Thymus (tissue), 14 donors: ENCODE measurements at places on chromosomes 6 and 20. TPM values are rescaled to one million over a fixed set of nuclear protein-coding genes. Genes with fewer than 3 reads are reported as not detected.
A peak's percentile ranks its signal among the peaks of the same experiment; 100 is the strongest.

Gene TMEM74B
- 0.47 TPM for total RNA-seq

- DNase-seq: no peak
Measured at GRCh38 chr20:49420292-49420691, 62.2 kb downstream of the KCNB1 start.

- no peak for DNase-seq
Measured at GRCh38 chr6:34919651-34920050, 30.6 kb downstream of the ANKS1A start.

GRCh38 chr6:37566111-37566949 is 66.6 kb upstream of the CCDC167 start:
- peak; percentile 81 for DNase-seq

DNA sequence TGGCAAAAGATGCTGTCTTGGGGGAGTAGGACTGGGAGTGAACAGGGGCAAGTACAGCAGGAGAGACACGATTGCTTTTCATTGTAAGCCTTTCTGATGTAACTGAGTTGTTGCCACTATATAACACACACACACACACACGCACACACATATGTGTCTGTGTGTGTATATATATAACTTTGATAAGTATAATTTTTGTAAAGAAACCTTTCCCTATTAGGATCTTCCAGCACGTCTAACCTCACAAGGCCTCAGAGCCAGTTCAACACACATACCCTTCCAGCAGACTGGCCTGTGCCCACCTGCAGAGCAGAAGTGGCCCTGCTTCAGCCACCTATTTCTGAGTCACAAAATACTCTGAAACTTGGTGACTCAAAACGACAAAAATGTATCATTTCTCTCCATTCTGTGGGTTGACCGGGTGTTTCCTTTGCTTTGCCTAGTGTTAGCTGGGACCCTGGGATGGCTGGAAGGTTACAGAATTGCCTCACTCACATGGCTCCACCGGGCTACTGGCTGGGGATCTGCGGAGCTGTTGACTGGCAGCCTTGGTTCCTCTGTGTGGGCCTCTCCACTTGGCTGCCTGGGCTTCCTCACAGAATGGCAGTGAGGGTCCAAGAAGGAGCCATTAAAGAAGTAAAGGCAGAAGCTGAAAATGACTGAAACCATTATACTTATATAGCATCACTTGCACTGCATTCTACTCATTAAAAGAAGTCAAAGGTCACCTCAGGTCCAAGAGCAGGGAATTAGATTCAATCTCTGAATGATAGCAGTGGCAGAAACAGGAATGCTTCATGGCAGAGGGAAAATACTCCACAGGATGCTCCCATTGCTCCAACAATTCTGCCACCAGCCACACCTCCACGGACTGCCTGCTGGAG is 126.4 kb downstream of the BANF2 start:
- DNase-seq: no peak
